ENCODE measurements at places on chromosomes 5 and 9.
A peak's percentile ranks its signal among the peaks of the same experiment; 100 is the strongest.

DNA sequence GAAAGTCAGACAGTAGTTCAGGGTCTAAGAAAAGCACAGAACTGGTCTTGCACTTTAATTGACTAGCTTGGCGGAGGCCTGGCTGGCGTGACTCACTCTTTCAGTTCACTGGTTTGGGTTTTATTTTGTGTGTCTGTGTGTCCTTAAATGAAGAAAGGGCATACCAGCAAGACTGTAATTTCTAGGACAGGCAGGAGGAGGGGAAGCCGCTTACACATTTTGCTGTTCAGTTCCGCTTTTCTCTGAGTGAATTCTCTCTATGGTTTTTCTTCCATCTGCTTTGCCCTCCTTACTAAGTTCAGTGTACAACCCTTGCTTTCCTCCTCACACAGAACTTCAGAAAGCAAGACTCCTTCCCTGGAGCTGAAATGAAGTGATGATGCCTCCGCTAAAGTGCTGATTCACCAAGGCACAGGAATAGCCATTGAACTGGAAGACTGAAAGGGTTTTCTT is 150.8 kb downstream of the MEF2C start:
- peak; percentile 33 for DNase-seq

DNA sequence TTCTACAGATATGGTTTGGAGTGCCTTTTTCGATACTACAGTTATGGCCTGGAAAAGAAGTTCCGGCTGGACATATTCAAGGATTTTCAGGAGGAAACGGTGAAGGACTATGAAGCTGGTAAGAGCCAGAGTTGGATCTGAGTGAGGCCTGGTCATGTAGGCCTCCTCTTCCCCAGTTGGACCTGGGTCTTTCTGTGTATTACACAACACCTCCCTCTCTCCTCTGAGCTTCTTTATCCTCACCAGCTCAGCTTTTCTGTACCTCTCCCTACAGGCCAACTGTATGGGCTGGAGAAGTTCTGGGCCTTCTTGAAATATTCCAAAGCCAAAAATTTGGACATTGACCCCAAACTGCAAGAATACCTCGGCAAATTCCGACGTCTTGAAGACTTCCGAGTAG is 39.2 kb downstream of the FAXDC2 start:
- DNase-seq: no peak

DNA sequence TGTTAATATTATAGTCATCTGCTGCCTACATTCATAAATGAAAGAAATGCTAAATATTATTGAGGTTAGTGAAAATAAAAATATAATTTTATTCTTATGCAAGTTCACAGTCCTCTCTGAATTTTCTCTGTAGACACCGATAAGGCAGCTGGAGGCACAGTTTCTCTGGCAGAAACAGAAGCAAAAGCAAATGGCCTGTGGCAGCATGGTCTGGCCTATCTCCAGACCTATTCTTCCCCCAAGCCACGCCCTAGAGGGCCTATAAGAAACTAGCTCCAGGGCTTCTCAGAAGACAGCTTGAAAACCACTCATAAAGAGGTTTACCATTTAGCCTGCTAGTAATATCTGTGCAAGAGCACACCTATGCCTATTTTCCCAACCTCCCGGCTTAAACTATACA is 28.4 kb downstream of the MRPS27 start:
- DNase-seq: no peak

DNA sequence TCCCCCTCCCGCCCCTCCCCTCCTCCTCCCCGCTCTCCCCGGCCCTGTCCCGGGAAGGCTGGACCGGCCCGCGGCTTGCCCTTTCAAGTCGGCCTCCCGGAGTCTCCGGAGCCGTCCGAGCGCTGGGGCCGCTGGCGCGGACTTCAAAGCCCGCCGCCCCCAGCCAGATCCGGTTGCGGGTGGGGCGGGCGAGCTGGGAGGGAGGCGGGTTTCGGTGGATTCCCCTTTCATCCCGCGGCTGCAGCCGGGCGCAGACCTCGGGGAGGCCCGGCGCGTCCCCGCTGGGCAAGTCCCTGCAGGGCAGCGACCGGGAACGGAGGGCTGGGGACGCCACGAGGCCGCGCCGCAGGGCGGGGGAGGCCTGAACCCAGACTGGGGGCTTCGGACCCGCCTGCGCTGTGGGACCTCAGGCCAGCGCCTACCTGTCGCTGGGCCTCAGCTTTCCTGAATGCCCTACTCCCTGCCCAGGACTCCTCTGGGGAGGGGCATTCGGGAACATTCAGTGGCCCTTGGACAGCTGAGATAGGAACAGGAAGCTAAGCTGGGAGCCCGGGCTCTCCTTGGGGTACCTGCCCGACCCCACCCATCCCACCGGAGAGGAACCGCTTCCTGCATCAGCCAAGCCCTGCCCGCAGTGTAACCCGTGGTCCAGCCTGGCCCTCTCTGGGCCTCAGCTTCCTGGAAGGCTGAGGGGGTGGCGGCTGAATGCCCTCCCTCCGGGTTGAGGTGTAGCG is 23.4 kb downstream of the C9orf50 start:
- DNase-seq: peak; percentile 77

DNA sequence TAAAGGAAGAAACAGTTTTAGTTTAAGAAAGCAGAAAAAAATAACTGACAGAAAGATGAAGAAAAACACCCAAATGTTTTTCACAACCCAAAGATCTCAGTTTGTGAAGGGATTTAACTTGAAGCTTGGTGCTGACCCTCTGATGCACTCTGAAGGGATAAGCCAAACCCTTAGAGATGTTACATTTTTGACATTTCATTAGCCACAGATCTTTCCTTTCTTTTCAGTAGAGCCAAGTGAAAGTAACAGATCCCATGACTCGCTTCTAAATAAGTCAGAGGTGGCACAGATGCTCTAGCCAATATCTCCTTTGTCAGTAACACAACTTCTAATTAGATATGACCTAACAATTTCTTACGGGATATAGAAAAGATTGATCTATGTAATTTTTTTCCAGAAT is 394.5 kb upstream of the EDIL3 start:
- DNase-seq: no peak

DNA sequence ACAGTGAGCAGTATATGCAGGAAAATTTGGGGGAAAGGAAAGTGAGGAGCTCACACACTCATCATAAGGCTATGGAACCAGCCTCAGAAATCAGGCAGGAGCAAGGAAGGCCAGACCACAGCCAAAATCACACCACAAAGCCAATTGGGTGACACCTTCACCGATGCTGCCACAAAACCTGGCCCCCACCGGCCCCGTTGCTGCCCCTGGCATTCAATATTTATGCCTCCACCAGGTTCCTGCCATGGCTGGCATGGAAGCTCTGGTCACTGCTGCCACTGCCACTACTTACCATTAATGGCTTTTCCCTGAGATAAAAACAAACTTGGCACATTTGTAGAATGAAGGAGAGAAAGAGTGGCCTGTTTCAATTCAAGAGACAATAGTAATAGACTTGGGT is 28.7 kb upstream of the RARS1 start:
- DNase-seq: no peak

DNA sequence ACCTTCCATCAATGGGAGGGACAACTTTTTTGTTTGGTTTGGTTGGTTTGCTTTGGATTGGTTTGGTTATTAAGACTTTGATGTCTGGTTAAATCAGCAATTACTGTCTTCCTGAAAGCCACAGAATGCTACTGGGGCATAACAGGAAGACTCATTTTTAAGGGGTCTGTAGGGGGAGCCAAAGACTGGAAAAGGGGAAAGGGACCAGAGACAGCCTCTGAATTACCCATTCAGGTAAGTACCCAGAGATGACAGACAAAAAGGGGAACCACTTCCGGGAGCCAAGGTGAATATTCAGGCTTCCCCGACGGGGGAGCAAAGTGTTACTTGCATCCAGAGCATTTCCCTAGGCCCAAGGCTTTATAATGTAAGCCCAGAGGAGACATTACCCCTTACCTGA is 4.6 kb upstream of the FEM1C start:
- DNase-seq: peak; percentile 58

DNA sequence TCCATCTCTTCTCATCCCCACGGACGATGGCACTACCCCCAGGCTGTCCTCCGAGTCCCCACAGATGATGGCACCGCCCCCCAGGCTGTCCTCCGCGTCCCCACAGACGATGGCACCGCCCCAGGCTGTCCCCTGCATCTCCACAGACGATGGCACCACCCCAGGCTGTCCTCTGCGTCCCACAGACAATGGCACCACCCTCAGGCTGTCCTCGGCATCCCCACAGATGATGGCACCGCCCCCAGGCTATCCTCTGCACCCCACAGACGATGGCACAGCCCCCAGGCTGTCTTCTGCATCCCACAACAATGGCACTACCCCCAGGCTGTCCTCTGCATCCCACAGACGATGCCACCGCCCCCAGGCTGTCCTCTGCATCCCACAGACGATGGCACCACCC is 57.4 kb upstream of the PTCH1 start:
- no peak for DNase-seq

GRCh38 chr5:31561946-31562345 is 29.8 kb downstream of the C5orf22 start:
- no peak for DNase-seq

GRCh38 chr5:43193181-43193893 is 1.3 kb downstream of the NIM1K start:
- DNase-seq: peak; percentile 81

DNA sequence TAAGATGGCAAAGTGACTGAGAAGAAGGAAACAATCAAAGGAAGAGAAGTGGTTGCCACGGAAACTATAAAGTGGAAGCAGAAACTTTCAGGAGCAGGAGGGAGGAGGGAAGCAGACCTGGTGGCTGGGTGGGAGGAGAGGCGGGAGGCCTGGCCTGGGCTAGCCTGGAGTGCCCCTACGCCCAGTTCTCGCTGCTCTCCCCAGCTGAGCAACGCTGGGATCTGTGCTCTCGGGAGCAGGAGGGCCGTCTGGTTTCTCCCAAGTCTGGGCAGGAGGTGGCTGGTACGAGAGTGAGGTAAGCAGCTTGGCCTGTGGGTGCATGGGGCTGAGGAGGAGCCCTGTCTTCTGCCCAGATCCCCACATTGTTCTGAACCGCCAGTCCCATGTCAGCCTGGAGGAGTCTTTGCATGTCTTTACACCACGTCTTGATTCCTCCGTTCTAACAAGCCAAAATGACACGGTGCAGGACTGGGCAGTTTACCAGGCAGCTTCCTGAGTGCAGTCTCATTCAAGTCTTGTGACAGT is 15.0 kb upstream of the DAB2IP start:
- no peak for DNase-seq

DNA sequence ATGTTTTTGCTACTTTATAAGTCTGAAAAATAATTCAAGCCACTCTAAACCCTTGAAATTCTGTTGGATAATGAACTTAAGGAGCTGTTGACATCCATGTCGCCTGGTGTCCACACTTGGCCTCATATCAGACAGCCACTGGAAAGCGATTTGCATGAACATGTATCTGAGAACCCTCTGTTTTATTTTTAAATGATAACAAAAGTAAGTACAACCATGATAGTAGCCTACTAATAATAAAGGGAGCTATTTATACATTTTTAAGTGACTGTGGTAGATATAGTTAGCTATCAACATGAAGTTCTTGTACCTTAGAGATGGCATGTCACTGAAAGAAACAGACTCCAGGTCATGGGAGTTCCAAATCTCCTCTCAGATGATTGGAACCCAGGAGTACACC is 53.3 kb downstream of the PLCXD3 start:
- no peak for DNase-seq

DNA sequence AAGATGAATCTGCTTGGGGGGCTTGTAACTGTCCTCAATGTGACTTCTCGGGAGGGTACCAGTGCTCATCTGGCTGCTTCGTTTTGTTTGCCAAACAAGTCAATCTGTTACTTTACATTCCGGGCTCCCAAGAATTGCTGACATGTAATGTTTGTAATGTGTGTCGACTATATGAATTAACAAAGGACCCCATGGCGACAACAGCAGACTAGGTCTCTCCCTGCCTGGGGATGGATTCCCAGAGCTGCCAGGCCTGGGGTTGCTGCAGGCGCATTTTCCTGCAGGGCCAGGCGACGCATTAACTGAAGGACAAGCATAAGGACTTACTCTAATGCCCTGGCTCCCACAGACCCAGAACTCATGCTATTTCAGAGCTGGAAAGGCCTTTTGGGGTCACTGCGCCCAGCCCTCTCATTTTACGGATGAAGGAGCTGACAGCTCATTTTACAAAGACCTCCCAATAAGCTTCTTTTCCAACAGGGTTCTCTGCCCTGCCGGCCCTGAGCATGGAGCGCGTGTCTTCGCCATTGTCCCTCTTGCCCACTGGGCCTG is 214.8 kb downstream of the TTLL11 start:
- no peak for DNase-seq

GRCh38 chr9:28668158-28668557 is 1094.9 kb upstream of the C9orf72 start:
- DNase-seq: peak; percentile 7

DNA sequence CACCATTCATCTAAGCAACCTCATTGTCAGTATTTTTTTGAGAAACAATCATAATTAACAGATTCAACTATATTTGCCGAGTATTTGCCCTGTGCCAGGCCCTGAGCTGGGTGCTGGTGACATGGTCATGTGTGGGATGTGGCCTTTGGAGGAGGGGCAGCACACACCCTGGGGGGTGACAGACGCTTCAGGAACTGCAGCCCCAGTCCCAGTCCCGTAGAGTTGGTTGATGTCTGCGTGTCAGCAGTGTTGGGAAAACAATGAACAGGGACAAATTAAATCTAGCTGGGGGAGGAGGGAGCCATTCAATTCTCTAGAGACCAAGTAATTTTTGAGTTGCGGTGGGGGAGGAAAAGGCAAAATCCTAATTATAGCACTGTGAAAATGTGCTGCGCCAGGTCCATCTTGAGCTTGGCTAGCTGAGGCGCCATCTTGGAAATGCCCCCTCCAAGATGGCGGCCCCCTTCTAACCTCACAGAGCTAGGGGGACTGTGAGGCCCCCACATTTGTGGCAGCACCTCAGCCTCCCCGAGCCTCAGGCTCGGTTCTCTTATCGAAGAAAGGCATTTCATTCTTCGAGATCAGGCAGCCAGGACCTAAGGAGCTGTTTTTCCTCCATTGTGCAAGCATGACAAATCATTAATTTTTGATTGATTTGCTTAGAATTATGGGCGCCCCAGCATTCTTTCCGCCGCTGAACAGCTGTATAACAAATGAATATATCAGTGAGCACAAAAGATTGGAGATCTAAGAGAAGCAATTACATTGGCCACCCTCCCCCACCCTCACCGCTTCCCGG is 87.8 kb downstream of the ZNF618 start:
- no peak for DNase-seq

- DNase-seq: no peak
Observed at GRCh38 chr5:162672061-162672460, 604.5 kb downstream of the GABRG2 start.

GRCh38 chr9:110874963-110875674 is 163.2 kb downstream of the LPAR1 start:
- peak; percentile 30 for DNase-seq

GRCh38 chr9:14308853-14309145 is 5.1 kb downstream of the NFIB start:
- DNase-seq: no peak

- DNase-seq: no peak
Observed at GRCh38 chr5:103393101-103393754, 134.7 kb downstream of the MACIR start.

All from GM20000 (cell line).